ENCODE measurements at places on chromosomes 4 and X.

- ATAC-seq, result peak; percentile 93
Measured at GRCh38 chrX:44898411-44899221, 25.6 kb downstream of the KDM6A start.

DNA sequence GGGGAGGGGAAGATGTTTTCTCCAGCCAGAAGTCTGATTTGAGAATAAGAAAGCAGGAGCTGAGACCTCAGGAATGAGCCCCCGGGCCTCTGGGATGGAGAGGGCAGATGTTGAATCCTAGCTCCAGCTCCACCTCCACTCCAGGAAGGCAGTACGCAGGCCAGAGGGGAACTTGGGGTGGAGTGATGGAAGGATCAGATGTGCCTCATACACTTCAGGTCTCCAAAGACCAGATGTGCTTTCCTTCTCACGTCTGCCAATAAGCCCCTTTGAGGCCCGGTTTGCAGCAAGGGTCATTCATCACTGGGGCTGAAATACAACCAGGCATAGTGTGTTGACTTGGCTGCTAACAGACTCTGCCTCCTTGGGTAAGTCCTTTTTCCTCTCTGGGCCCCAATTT is 28.1 kb downstream of the STARD8 start:
- no peak for ATAC-seq

DNA sequence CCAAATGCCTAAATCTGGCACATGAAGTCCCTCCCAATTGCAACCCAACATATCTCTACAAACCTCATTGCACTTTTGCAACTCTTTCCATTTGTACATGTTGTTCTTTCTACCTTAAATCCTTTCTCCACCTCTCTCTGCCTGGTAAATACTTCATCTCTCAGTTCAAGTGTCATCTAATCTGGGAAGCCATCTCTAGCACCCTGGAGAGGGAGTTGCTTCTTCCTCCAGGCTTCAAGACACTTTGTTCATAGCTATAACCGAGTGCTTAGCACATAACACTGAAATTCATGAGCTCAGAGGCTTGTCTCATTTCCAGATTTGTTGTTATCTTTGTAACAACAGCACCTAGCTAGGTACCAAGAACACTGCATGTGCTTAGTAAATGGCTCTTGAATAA is 114.8 kb upstream of the NAP1L5 start:
- ATAC-seq, result no peak

GRCh38 chr4:22428441-22428840 is 87.4 kb downstream of the ADGRA3 start:
- no peak for ATAC-seq

GRCh38 chrX:41449615-41450014 is 2.5 kb downstream of the NYX start:
- peak; percentile 69 for ATAC-seq

DNA sequence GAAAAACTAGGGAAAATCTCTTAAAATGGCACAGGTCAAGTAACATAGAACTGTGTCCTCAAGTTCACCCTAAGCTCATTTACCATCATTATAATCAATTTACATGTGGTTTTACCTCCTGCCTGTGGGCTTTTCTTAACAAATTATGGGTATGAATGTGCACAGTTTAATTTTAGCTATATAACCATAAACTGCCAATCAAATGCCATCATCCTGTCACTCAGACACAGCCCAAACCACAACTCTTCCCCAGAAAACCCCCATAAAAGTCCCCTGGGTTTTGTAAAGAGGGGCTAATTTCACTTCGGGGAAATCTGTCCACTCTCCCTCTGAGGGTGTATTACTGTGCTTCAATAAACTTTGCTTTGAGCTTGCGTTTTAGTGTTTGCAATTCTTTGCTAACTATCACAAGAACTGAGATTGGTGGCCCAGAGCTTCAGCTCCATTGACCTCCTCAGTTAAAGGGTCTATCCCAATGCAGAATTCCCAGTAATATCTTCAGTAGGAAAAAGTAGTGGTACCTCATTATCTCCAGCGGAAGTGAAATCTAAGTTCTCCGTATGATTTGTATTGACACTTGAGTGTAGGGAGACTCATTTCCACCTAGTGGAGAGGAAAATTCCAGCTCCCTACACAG is 394.6 kb downstream of the SPOCK3 start:
- peak; percentile 63 for ATAC-seq

Measured in stimulated activated memory B cell treated with anti-CD40 and anti-IgM and Interleukin-4, amounts not matched to agents 10 μg/mL and 1 μg/mL and 100 μg/mL, for 72 hours (primary cell).